Esophagus squamous epithelium (tissue), 5 donors: ENCODE measurements at places on chromosomes 7 and 10.

- DNase-seq, result no peak
Observed at GRCh38 chr10:26696786-26697162, 727 bp upstream of the PDSS1 start.

- no peak for DNase-seq
Observed at GRCh38 chr10:117138838-117139580, 939 bp upstream of the VAX1 start.

GRCh38 chr10:91540733-91541132, 92.1 kb downstream of the PPP1R3C start:
- no peak for DNase-seq

- DNase-seq, result no peak
Observed at GRCh38 chr7:51321961-51322515, 5.4 kb upstream of the COBL start.

- DNase-seq, result no peak
Observed at GRCh38 chr7:38127216-38128207, 50.5 kb upstream of the STARD3NL start.

- no peak for DNase-seq
Observed at GRCh38 chr10:86728056-86728455, 28.4 kb upstream of the BMPR1A start.

GRCh38 chr7:124034754-124035100, 1.9 kb upstream of the TMEM229A start:
- no peak for DNase-seq

DNA sequence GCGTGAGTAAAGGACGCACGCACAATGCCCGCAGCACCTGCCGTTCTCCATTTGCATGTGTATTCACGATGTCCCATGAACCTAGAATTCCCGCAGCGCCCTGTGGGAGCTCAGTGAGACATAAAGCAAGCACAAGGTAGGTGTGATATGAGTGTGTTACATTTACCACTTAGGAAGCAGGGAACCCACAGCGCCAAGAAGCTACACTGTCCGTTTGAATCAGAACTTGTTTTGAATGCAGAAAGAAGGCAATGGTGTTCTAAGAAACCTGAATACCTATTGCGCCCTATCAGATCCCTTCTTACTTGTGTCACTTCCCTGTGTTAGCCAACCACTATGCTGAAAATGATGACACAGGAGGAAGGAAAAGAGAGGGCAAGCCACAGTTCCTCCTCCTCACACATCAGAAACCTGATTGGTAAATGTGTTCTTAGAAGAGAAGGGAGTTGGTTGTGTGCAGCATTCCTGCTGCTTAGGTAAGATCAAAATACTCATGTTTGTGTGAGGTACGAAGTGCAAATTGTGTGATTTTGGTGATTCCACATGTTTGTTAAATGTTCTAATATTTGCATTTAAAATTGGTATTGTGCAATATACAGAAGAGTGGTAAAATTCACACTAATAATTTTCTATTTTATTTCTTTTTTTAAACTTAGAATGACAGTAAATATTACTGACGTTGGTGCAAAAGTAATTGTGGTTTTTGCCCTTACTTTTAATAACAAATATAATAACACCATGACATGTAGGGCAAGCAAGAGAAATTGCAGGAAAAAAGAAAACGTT, 185.4 kb downstream of the SEC23IP start:
- DNase-seq, result no peak

DNA sequence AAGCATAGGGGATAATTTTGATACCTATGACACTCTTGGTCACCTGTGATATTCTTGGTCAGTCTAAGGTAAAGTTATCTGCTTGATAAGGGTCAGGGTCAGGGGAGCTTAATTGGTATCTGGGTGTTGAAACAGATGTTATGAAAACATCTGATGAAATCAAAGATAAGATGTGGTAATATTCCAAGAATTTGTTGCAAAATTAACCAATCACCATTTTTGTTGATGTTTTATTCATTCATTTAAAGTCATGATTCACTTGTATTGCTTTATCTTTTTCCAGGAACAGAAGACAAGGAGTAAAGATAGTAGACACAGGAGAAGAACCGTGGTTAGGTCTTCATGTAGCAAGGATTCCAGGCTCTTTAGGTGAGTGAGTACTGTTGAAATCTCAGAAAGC, 103.1 kb downstream of the SEMA3C start:
- DNase-seq, result no peak

- DNase-seq, result no peak
Observed at GRCh38 chr10:58754469-58755339, 242.0 kb downstream of the BICC1 start.

DNA sequence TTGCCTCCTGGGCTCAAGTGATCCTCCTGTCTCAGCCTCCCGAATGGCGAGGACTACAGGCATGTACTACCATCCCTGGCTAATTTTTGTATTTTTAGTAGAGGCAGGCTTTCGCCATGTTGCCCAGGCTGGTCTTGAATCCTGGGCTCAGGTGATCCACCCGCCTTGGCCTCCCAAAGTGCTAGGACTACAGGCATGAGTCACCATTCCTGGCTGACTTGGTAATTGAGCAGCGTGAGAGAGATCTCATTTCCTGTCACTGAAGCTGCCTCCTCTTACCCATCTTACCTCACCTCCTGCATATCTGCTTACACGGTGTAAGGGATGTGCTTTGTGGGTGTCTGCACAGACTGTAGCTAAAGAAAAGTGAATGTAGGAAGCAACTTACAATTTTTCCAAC, 9.7 kb downstream of the IFIT3 start:
- no peak for DNase-seq

GRCh38 chr7:124908259-124908658, 21.4 kb downstream of the POT1 start:
- DNase-seq, result no peak

DNA sequence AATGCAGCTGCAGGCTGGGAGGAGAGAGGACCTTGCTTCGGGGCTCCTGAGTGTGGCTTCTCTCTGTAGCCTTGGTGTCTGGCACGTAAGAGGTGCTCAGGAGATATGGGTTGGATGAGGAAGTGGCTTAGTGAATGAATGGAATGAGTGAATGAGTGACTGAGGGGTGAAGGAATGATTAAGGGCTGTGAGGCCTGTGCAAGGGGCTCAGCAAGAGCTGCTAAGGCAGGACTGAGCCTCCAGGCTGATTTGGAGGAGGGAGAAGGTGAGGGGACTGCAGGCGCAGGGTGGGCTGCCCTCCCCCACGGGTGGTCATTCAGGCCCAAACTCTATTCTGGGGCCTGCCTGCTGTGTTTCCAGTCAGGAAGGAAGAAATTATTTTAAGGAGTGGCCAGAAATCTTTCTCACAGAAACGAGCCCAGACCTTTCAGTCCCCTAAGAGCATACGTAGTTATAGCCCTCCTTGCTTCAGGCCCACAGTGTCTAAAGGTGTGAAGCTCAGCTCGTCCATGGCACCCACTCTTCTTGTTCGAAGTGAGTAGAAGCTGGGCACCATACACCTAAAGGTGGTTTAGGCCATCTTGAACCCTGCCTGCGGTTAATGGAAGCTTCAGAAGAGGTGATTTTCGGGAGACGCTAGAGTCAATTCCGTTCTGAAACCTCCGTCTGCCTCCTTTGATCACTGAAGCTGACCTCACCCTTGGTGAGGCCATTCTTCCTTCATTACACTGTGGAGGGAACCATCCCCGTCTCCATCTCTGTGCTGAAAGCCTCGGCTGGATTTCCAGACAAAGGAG, 49.5 kb upstream of the SAMD8 start:
- no peak for DNase-seq

GRCh38 chr10:72812753-72813430, 80.6 kb upstream of the OIT3 start:
- no peak for DNase-seq

DNA sequence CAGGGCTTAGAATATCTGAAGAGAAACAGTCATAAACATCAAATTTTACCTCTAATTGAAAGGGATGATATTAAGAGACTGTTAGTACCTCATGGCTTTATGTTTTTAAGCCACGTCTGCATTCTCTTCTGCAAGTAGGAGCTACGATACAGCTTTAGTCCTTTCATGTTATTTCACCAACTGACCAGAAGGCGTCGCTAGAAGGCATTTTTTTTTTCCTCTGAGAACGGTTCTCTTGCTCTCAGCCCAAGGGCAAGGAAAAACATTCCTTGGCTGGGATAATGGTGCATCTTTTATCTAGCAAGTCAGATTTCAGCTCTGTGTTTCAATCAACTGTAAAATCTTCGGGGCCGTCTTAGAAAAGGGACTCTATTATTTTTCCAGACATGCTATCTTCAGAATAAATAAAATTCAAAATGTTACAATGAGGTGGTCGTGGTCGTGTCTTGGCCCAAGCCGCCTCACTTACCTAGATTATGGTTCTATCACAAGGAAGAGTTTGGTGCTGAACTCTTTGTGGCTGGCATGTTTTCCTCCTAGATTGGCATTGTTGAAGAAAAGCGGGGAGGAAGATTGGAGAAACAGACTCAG, 41.6 kb upstream of the LYZL2 start:
- no peak for DNase-seq

DNA sequence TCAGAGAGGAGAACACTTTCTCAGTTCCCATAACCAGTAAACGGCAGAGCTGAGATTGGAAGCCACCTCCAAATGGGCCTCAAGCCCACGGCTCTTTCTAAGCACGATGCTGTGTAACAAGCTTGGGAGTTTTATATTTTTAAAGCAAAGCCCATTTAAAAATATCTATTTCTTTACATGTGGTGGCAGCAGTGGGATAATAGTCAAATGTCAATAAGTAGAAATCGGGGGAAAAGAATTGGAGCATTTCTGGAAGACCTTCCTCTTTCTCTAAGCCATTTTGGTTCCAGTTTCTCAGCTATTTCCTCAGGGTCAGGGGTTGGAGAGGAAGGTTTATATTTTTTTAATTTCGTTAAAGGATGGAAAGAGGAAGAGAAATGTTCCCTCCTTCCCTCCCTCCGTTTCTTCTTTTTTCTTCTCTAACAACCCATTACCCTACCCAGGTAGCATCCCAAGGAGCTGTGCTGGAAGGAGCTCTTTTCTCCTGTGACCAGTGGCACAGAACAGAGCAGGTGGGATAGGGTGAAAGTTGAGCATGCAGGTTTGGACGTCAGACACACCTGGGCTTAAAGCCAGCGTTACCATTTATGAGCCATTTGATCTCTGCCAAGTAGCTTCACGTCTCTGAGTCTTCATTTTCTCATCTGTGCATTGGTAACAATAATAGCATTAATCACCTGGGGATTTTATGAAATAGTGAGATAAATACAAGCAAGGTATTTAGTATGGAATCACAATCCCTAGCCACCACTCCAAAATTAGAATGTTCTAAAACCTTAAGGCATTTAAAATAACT, 515.7 kb downstream of the RPS24 start:
- DNase-seq, result no peak
